NCI-H345 (cell line): ENCODE measurements at places on chromosomes 5 and 9.
A peak's percentile ranks its signal among the peaks of the same experiment; 100 is the strongest.

- no peak for DNase-seq
Observed at GRCh38 chr9:70987986-70988385, 133.4 kb downstream of the TRPM3 start.

DNA sequence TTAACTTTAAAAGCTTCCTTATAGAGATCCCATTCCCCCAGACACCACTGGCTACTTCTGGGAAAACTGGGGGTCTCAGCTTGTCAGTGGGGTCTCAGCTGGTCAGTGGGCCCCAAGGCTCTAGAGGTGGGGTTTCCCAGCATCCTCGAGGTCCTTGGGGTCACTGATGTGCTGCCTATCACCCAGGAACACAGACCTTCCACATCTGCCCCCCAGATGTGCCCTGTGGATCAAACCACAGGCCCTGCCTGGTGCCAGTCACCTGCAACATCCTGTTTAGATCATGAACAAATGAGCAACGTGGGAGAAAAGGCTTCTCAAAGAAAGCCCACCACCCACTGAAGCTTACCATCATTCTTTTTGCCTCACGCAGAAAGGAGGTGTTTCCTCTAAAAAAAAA, 165.6 kb upstream of the FSTL4 start:
- no peak for DNase-seq

DNA sequence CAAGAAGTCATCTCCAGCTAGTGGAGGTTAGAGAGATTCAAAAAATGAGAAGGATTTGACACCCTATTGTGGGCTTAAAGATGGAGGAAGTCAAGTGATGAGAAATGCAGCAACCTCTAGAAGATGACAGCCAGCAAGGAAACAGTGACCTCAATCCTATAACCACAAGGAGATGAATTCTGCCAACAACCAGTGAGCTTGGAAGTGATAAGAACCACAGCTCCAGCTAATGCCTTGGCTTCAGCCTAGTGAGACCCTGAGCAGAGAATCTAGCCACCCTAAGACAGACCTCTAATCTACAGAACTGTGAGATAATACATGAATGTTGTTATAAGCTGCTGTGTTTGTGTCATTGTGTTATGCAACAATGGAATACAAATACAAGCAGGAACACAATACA, 262.4 kb downstream of the GRIA1 start:
- DNase-seq = no peak

GRCh38 chr5:100758780-100759179, 144.3 kb downstream of the ST8SIA4 start:
- peak; percentile 25 for DNase-seq

DNA sequence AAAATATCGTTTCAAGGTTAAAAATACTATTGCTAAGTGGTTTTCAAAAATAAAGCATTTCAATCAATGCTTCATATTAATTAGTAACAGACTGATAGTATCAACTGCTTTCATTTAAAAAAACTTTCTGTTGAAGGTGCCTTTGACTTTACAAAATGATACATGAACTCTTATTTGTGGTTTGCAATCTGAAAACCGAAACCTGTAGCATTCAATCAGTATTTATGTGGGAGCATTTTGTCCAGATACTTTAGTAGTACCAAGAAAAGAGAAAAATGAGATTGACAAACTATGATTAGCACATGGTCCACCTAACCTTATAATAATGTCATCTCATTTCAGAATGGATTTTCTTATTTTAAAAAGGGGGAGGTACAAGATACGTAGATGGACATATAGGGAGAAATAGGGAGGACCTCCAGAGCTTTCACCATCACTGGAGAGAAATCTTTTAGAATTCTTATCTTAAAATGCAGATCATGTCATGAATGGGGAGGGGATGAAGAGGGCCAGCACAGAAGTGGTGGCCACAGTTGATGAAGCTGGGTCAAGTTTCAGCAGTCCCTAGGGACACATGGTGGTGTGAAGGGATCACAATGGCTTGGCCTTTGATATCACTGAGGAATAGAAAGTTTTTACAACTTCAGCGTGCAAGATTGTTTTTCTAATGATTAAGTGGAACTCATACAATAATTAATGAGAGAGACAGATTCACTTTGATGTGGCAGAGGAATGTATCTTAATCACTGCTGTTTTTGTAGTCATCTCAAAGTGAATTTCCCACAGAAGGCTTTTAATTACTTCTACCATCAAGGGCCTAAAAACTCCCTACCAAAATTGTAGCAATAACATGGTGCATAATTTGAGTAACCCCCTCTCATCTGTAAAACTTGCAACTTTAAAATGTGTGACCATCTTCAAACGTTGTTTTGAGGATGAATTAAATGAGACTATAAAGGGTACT, 322.3 kb upstream of the EDIL3 start:
- DNase-seq = no peak
